ENCODE measurements at places on chromosomes 7 and 10.

GRCh38 chr10:93917064-93917391, 23.2 kb downstream of the SLC35G1 start:
- no peak for DNase-seq

- no peak for DNase-seq
Observed at GRCh38 chr10:62810156-62810902, 5.8 kb downstream of the ADO start.

DNA sequence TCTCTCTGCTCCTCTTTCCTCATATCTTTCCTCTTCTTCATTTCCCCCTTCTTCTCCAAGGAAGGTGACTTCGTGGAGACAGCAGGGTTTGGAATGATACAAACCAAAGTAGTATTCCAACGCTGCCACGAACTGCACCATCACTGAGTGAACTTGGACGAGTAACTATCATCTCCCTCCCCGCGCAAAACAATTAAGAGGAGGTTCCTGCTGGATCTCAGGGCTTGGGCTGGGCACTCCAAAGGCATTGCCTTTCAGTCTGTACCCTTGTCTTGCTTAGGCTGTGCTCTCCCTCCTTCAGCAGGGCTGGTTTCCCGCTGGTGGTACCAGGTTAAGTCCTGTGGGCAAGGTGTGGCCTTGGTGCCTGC, 790 bp upstream of the PITX3 start:
- no peak for DNase-seq

DNA sequence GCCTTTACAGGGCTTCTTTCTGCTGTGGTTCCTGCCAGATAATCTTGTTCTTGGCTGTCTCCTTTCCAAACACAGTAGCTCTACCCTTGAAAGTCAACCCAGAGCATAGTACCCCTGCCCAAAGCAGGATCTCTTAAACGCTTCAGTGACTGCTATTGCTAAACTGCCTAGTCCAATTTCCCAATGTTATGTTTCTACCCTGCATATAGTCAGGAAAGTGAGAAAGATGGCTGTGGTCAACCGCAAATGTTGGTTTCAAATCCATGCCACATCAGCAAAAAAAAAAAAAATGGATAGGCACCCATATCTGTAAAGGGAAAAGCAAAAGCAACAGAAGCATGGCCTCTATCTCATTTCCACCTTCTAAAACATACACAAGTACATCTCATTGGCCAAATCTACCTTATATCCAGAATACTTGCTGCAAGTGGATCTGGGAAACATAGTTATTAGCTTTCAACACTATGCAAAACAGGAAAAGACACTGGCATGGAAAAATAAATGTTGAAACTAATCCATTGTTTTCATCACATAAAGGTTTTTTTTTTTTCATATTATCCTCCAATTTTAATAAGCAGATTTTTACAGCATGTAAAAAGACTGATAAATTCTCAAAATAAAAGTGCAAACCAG, 59.8 kb downstream of the DNAJC1 start:
- DNase-seq: no peak

GRCh38 chr10:31949266-31949665, 20.6 kb upstream of the ARHGAP12 start:
- no peak for DNase-seq

DNA sequence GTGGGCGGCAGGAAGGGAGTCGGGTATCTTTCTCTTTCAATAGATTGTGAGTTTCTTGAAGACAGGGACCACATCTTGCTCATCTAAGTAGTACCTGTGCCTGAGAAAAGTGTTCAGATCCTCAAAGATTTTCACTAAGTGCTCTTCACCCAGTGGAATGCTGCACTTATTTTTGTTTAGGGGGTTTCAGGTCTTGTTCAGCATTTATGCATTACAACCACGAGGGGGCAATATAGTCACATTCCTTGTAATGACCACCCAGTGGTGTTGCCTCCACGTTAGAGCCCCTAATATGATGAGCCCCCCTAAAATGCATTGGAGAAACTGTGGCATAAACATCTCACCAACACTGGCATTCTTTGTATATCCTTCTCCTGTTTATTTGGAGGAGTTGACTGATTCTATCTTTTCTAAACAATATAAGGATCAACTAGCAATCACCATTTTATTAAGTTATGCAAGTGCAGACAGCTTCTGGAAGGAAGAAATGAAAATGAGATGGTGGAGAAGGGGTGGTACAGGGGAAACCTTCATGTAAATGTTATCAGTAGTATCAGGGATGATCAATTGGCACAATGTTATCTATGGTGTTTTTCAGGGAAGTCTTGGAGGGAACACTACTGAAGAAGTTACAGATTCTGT, 3.1 kb upstream of the PAPSS2 start:
- no peak for DNase-seq

DNA sequence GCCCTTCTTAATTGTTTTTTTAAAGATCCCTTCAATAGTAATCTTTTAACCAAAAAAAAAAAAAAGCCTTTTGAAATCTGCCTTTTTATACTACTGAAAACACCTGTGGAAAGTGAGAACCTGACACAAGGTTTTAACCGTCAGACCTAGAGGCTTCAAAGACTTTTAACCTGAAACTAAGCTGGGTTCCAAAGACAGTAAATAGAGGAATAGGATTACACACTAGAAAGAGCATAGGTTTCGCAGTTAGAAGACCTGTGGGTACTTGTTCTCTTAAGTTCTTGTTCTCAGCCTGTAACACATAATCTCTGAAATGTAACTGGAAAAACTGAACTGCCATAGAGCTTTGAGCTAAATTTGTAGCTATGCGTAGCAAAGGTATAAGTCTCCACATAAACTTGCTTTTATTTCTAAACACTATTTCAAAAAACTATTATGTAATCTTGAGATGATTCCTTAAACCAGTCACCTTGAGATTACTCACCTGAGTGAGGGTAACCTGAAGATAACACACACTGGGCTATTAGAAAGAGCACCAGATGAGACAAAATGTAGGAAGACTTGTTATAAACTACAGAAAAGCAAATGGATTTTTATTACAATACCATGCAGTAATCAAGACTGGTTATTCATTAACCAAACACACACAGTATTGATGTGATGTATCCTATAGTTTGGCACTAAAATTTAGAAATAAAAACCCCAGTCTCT, 196.6 kb upstream of the FRMD4A start:
- DNase-seq: no peak

DNA sequence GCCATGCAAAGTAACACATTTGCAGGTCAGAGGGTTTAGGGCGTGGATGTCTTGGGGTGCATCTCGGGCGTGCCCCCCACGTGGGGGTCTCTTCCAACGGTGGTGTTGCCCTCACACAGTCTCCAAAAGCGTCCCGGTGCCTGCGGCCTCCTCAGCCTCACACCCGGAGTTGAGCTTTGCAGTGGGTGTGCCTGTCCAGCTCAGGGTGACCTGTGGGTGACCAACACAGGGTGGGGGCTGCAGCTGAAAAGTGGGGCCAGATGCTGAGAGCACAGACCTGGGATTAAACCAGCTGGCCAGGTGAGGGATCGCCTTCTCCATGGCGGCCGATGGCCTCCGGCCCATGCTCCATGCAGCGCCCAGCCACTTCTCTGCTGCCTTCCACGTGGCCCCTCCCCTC, 63.1 kb downstream of the PWWP2B start:
- no peak for DNase-seq

Measured in HS-5 (cell line).